ENCODE measurements at places on chromosomes 2 and 18.

DNA sequence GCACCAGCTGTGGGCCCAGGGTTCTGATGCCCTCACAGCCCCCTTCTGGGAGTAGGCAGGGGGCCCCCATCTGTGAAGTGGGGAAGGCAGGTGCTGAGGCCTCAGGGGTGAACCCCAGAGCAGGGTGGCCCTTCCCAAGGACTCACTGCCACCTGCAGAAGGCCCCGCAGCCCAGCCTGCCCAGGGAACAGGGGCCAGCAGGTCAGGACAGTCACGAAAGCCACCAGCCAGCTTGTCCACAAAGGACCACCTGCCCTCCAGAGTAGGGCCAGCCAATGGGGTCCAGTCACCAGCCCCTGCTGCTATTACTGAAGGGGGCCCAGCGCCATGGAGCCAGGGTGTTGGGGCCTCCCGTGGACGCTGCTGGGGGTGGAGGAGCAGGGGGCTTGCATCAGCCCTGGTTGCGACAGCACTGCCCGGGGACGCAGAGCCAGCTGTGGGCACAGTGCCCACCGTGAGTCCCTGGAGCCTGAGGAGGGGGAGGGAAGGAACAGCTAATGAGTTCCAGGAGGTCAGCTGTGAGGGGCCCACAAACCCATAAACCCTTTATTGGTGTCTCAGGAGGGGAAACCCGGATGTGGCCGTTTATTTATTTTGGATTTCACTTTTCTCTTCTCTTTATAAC lies 11.5 kb upstream of the SNED1 start:
- no peak for DNase-seq

- no peak for DNase-seq
Observed at GRCh38 chr2:77169426-77169825, 352.8 kb downstream of the LRRTM4 start.

GRCh38 chr2:197324801-197325200 lies 14.2 kb upstream of the ANKRD44 start:
- DNase-seq: no peak

DNA sequence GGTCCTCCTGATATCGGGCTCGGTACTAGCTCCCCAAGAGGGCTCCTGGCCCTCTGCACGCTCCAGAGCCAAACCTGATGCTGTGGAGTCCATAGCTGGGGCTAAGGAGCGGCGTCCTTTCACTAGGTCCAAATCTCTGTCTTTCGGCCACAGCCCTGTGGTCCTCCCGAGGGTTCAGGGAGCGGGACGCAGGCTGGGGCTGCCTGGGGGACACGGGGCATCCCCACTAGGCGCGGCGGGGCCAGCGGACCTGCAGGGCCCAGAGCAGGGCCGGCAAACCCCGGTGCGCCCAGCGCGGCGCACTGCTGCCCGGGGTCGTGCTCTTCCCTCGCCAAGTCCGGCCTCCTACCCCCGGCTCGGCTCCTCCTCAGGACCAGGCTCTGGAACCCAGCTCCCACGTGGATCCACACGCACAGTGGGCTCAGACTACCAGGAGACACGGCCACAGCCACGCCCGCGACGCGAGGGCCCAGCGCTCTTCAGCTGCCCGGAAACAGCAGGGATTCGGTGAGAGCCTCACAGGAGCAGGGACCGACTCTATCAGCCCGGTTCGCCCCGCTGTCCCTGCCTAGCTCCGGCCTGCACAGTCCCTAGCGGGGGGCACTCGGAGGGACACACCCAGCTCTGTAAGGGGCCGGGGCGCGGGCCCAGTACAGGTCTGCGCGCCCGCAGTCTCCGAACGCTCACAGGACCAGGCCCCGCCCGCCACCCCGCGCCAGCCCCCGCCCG lies 593 bp downstream of the ZNF514 start:
- DNase-seq: no peak

DNA sequence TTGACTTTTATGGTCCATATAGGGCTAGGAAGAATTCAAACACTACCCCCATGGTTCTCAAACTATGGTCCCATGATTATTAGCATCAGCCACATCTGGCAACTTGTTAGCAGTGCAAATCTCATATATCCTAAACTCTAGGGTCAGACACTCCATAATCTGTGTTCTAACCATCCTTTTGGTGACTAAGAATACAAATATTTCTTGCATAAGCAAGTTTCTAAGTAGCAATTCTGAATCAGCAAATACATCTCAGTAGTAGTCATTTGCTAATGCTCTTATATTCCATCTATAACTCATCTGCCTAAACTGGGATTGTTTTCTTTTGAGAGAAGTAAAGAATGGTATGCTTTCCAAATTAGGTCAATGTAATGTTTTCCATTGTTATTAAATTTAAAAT lies 447.3 kb downstream of the TMX3 start:
- DNase-seq: no peak

GRCh38 chr2:78928502-78928901 lies 97.0 kb upstream of the REG3G start:
- no peak for DNase-seq

GRCh38 chr2:39437522-39438296 lies 624 bp upstream of the MAP4K3 start:
- no peak for DNase-seq
